ENCODE measurements at places on chromosomes 16 and 17. TPM values are rescaled to one million over a fixed set of nuclear protein-coding genes. Genes with fewer than 3 reads are reported as not detected.

The HSPB9 gene
- polyA plus RNA-seq = not detected

The SALL1 gene
- polyA plus RNA-seq = 4.0 TPM

DNA sequence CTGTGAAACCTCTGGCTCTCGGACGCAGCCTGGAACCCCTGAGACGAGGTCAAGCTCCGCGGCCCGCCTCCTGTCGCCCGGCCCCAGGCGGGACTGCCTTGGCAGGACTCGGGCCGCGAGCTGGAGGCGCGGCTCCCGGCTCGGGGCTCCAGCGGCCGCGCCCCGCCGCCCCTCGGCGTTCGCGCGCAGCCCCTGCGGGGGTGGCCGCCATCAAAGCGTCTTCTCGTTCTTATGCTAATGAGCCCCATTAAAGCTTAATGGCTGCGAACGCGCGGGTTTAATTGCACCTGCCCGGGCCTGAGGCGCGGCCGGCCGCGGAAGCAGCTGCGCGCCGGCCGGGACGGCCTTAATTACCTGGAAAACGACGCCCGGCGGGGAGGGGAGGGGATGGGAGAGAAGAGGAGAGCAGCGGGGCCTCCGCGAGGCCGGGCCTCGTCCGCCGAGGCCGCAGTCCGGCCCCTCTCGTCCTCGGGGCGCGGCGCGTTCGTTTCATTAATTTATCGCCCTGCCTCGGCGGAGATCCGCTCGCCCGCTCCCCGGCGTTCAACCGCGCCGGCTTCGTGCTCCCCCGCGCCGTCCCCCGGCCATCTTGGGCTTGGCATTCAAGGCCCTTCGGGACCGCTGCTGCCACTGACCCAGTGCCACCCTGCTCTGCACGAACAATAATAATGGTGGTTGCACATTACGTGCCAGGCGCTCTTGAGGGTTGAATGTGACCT lies 19.2 kb downstream of the RAI1 start:
- no peak overlapping the region for H3K27ac ChIP-seq
- H3K4me3 ChIP-seq = peak overlapping the region; percentile 19
- H3K4me1 ChIP-seq = peaks cover 39% of the 10 kb centered on the region
- no peaks in the 10 kb centered on the region for H3K36me3 ChIP-seq
- no peaks in the 10 kb centered on the region for H3K27me3 ChIP-seq

GRCh38 chr17:1147664-1148063 lies 32.1 kb downstream of the ABR start:
- H3K4me1 ChIP-seq = no peaks in the 10 kb centered on the region
- no peaks in the 10 kb centered on the region for H3K27me3 ChIP-seq
- H3K4me3 ChIP-seq = no peak overlapping the region
- DNase-seq = no peak
- H3K27ac ChIP-seq = no peak overlapping the region

GRCh38 chr16:8716592-8716991 lies 42.2 kb downstream of the ABAT start:
- no peak overlapping the region for H3K4me3 ChIP-seq
- no peak overlapping the region for H3K27ac ChIP-seq
- DNase-seq = no peak
- H3K36me3 ChIP-seq = no peaks in the 10 kb centered on the region

DNA sequence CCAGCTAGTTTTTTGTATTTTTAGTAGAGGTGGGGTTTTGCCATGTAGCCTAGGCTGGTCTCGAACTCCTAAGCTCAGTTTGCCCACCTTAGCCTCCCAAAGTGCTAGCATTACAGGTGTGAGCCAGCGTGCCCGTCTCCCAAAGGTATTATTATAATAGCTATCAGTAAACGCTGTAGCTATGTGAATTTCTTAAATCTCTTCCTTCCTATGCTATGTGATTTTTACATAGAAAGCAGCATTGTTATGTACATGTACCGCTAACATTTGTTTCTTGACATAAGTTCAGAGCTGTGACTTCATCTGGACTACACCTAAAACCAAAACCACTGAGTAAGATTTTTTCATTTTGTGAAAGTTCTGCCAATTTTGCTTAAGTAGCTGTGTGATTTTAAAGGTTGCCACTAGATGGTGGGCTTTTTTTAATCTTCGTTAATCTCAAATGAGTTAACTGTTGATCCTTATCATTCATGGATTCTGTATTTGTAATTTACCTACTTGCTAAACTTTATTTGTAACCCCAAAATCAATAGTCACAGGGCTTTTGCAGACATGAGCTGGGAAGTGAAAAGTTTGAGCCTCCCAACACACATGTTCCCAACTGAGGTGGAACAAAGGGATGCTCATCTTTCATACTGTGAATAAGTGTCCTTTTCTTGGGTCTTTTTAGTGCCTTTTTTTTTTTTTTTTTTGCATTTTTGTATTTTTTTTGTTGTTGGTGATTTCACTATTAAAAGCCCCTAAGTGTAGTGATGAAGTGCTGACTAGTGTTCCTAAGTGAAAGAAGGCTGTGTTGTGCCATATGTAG lies 21.9 kb downstream of the PRKAR1A start:
- H3K27me3 ChIP-seq = no peaks in the 10 kb centered on the region
- DNase-seq = no peak
- no peak overlapping the region for H3K27ac ChIP-seq
- no peaks in the 10 kb centered on the region for H3K4me1 ChIP-seq

DNA sequence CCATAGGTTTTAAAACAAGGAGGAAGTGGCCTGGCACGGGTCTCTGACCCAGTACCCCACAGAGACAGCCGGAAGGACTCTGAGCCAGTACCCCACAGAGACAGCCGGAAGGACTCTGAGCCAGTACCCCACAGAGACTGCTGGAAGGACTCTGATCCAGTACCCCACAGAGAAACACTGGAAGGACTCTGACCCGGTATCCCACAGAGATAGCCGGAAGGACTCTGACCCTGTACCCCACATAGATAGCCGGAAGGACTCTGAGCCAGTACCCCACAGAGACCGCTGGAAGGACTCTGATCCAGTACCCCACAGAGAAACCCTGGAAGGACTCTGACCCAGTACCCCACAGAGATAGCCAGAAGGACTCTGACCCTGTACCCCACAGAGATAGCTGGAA lies 49.0 kb downstream of the TRARG1 start:
- DNase-seq = peak; percentile 3
- H3K27ac ChIP-seq = no peak overlapping the region
- no peak overlapping the region for H3K4me3 ChIP-seq

- no peak for DNase-seq
- H3K27ac ChIP-seq = no peak overlapping the region
- no peak overlapping the region for H3K4me3 ChIP-seq
These were observed 9.6 kb downstream of the EMC8 start for GRCh38 chr16:85789773-85790172.

DNA sequence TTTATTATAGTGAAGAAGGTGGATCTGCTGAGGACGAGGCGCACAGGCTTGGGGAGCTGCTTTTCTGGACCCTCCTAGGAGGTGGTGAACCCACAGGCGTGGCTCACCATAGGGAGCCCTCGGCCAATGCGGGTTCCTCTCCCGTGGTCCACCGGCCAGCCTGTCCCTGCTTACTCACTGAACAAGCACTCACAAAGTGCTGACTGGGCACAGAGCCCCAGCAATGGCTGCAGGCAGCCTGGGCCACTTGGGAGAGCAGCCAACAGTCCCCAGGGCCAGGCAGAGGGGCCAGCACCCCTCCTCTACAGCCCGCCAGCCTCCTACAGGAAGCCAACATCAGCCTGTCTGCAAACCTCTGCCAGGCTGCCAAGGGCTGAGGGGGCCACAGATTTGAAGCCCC lies 19.1 kb upstream of the NCBP3 start:
- no peak for DNase-seq
- H3K27ac ChIP-seq = no peak overlapping the region
- no peaks in the 10 kb centered on the region for H3K4me1 ChIP-seq
- no peaks in the 10 kb centered on the region for H3K27me3 ChIP-seq
- H3K36me3 ChIP-seq = no peaks in the 10 kb centered on the region

DNA sequence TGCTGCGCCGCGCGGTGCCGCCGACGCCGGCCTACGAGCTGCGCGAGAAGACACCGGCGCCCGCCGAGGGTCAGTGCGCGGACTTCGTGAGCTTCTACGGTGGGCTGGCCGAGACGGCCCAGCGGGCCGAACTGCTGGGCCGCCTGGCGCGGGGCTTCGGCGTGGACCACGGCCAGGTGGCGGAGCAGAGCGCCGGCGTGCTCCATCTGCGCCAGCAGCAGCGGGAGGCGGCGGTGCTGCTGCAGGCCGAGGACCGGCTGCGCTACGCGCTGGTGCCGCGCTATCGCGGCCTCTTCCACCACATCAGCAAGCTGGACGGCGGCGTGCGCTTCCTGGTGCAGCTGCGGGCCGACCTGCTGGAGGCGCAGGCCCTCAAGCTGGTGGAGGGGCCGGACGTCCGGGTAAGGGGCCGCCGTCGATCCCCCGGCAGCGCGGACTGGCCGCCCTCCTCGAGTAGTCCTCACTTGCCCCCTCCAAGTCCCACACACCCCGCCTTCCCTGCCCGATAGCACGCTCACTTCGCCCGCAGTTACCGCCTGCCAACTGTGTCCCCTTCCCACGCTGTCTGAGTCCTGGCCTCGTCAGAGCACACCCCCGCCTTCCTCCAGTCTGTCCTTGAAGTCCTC lies 470 bp downstream of the MLYCD start:
- peak; percentile 39 for DNase-seq
- H3K4me1 ChIP-seq = peaks cover 17% of the 10 kb centered on the region
- no peaks in the 10 kb centered on the region for H3K36me3 ChIP-seq
- peak overlapping the region; percentile 97 for H3K4me3 ChIP-seq
- H3K27me3 ChIP-seq = no peaks in the 10 kb centered on the region
- peak overlapping the region; percentile 33 for H3K27ac ChIP-seq

GRCh38 chr17:50047488-50048126 lies 8.3 kb upstream of the ITGA3 start:
- H3K36me3 ChIP-seq = no peaks in the 10 kb centered on the region
- peak; percentile 13 for DNase-seq
- H3K27ac ChIP-seq = no peak overlapping the region
- H3K27me3 ChIP-seq = no peaks in the 10 kb centered on the region
- peaks cover 1% of the 10 kb centered on the region for H3K4me1 ChIP-seq

Data from ovary (tissue), 10 donors.